Coronary artery (tissue), 2 donors: ENCODE measurements at places on chromosomes 2 and 18.
A peak's percentile ranks its signal among the peaks of the same experiment; 100 is the strongest.

DNA sequence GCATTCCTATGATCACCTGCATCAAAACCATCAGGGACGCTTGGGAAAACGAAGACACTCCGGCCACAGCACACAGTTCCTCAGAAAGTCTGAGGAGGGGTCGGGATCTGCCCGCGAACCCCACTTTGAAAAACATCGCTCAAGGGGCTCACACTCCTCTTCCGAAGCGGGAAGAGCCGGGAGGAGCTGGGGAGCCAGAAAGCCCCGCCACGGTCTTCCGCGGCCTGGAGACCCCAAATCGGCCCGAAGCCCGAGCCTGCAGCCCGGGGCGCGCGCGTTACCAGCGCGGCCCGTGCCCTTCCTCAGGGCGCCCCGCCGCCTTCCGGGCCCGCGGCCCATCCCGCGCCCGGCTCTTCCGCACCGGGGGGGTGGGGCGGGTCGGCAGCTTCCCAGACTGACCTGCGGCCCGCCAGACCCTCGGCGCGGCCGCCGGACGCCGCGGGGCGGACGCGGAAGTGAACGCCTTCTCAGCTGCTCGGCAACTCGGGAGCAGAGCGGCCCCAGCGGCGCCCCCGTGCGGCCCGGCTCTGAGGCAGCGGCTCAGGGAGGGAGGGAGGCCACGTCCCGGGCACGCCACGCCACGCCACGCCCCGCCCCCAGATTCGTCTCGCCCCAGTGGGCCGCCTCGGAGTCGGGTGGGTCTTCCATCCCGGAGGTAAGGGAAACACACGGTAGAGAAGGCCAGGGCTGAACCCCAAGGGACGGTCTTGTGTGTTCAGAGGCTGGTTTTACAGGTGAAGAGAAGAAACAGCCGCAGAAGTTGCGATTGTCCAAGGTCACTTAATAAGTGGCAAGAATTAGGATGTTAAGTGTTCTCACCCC, at the start of gene KCTD18:
KCTD18 (minus strand) TSS at position 457 of the 822 bp plus-strand sequence. CDS start 3,052 bp downstream, outside the sequence.
- DNase-seq: peak; percentile 92

GRCh38 chr2:235263205-235264120, 230.4 kb upstream of the AGAP1 start:
- no peak for DNase-seq

- no peak for DNase-seq
These were observed 513.2 kb downstream of the RNF144A start for GRCh38 chr2:7430421-7430868.

DNA sequence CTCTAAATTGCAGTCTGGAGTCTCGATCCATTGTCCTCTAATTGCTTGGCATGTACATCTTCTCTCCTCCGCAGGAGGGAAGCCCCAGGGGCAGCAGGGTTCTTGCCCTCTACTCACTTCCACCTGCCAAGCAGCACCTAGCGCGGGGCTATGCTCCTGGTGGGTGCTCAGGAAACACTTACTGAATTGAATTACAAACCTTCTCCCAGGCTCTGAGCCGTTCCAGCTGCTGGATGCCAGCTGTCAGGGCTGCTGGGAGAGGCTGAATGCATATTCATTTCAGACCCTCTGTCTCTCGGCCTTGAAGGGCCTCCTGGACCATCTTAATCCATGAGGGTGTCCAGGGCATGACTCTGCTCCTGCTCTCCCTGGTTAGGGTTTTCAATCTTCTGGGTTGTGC, 94.0 kb downstream of the CELF4 start:
- no peak for DNase-seq

- no peak for DNase-seq
These were observed 337.2 kb downstream of the PAX3 start for GRCh38 chr2:221961561-221961960.

DNA sequence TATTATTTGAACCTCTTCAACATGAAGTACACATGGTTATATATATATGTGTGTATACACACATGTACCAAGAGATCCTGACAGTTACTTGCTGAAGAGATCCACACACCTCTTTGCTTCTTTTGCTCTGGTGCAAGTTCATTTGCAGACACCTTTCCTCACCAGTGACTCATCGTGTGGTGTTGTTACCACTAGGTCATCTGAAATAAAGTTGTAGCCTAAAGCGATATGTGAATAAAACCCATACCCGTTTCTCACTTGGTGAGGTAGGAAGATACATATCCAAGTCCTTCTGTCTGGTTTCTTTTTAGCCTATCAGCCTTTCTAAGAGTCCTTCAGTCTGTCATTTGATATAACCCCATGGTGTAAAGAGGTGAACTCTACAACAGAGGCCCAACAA, 379.4 kb upstream of the RAB12 start:
- DNase-seq: no peak

GRCh38 chr2:88574445-88574844, 52.8 kb downstream of the EIF2AK3 start:
- DNase-seq: no peak

GRCh38 chr2:165289069-165289468, 49.9 kb downstream of the SCN2A start:
- DNase-seq: no peak

GRCh38 chr2:100018341-100019193, 123.8 kb downstream of the AFF3 start:
- no peak for DNase-seq

DNA sequence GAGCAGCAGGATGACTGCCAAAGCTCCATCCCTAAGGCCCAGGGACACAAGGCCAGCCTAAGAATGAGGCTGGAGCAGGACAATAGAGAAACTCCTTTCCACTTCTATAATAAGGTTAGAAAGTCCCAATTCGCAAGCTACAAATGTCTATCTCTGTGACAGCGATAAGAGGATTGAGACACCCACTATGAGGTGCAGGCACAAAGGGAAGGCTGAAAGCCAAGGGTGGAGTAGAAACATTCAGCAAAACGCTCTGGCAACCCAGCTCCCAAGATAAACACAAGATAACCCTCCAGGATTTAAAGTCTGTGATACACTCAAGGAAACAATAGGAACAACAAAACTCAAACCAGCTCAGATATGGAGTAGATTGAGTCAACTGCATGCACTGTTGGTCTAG, 418.0 kb upstream of the UBE2E3 start:
- no peak for DNase-seq

DNA sequence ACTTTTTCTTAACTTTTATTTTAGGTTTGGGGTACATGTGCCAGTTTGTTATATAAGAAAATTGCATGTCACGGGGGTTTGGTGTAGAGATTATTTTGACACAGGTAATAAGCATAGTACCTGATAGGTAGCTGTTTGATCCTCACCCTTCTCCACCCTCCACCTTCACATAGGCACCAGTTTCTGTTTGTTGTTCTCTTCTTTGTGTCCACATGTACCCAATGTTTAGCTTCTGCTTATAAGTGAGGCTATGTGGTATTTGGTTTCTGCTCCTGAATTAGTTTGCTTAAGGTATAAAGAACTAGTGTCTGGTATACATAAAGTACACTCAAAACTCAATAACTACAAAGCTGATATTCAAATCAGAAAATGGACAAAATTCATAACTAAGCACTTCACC, 654.6 kb upstream of the LINC00305 start:
- no peak for DNase-seq

GRCh38 chr2:168773719-168774521, 28.5 kb upstream of the NOSTRIN start:
- DNase-seq: no peak

DNA sequence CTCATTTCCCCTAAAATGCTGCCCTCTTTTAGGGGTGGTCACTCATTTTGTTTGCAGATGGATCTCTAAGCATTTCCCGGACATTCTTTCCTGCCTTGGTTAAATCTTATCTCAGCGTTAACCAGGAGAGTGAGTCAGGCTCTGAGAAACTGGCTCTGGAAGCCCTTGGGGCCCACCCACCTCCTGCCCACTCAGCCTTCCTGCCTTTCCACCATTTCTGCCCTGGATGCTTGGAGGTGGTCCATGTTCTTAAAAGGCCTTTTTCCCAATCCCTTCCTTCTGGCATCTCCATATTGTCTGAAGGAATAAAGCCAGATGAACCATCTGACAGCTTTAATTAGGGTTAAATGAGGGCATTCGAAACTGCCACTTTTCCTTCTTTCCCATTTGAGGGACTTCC, 9.5 kb downstream of the HK2 start:
- DNase-seq: no peak

GRCh38 chr18:60452421-60452820, 79.8 kb upstream of the MC4R start:
- DNase-seq: no peak

DNA sequence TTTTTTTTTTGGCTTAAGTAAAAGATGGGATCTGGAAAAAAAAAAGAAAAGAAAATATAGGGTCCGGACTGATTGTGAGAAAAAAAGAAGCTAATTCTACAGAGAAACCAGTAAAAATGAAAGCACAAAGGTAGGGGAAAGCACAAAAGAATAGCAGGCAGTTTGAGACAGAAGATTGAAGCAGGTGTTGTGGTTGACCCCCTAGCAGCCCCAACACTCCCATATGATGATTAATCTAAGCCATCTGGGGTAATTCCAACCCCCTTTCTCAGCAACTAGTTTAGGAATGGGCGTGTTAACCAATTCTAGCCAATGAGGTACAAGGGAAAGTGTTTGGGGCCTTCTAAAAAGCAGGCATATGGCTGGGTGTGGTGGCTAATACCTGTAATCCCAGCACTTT, 77.0 kb downstream of the MBD2 start:
- no peak for DNase-seq

DNA sequence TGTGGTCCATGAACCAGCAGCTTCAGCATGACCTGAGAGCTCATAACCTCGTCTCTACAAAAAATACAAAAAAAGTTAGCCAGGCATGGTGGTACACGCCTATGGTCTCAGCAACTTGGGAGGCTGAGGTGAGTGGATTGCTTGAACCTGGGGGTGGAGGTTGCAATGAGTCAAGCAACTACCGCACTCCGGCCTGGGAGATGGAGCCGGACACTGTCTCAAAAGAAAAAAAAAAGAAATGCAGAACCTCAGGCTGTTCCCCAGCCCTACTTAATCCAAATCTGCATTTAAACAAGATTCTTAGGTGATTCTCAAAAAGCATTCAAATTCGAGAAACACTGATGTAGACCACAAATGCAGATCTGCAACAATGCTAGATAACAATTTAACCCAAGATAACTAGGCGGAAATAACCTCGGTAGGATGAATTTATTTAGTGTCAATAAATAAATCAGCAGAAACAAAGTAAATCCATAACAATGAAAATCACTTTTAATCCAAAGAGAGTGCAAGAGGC, 203.5 kb downstream of the SP3 start:
- no peak for DNase-seq

DNA sequence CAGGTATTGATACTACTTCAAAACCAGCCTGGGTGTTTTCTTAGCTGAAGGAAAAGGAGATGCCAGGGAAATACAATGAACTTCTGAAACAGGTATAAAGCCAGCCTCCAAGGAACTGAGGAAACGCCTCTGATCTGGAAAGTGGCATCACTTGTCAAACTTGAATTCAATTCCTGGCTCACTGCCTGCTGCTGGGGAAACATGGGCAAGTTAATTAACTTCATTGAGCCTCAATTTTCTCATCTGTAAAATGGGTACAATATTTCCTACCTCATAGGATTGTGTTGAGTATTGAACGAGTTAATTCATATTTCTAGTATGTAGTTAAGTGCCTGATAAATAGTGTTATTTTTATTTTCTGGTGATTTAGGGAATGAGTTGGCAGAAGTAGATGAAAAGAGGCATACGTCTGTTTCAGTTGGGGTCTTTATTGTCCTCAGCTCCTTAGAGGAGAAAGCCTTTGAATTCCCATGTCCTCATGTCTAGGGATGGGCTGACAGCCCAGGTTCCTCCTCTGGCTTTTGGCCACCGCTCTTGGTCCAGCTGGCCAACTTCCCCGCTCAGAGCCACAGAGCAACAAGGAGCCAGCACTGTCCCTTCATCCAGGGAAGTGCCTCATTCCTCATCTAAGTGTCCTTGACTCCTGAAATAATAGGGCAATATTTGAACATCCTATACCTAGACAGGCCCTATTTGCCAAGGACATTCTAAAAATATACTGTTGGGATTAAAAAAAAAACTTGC, 210.5 kb upstream of the GATA6 start:
- DNase-seq: no peak

DNA sequence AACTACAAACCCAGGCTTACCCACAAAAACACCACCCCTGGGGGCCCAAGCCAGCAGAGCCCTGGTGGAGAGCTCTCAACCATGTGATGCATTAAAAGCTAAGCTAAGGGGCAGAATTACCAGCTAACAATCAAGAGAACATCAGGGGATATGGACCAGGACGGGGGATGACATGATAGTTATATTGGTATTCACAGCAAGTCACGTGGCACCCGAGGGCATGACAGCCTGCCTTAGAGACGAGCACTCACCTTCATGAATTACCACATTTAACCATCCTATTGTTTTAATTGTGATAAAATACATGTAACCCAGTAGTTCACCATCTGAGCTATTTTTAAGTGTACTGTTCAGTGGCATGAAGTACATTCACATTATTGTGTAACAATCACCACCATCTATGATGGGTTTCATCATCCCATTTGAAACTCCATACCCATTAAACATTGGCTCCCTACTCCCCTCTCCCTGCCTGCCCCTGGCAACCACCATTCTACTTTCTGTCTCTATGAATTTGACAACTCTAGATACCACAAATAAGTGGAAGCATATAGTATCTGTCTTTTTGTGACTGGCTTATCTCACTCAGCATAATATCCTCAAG, 245.6 kb downstream of the ANAPC1 start:
- no peak for DNase-seq

DNA sequence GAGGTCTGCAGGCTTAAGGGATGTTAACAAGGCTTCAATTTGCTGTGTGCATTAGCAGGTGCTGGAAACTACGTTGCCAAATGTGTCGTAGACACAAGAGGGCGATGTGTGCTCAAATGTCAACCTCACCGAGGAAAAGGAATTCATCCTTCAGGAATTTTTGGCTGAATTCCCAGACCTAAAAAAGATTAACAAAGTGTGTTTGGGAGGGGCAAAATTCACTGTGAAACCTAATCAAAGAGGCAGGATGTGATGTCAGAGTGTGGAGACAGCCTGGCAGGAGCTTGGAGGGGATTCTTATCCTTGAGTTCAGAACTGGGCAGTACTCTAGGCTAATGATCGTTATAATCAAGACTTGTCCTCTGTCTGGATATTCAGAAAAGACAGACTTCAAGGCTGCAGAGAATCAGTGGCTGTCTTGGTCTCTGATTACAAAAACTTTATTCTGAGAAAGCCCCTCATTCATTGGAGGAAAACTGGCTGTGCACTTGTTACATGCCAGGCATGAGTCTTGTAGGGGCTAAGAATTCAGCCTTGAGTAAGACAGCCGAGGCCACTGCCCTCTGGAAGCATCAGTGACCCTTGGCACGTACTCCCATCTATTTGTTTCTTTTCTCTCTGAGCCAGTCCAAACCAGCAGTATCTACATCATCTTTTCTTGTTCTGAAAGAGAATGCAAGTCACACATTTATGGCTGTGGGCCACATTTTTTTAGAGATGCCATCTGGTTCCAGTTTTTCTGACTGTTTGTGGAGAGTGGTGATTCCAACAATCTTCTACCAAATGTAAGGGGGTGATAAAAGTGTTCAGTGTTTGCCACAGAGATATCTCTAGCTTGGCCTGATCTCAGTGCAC, 18.7 kb upstream of the SCYGR1 start:
- DNase-seq: peak; percentile 78

DNA sequence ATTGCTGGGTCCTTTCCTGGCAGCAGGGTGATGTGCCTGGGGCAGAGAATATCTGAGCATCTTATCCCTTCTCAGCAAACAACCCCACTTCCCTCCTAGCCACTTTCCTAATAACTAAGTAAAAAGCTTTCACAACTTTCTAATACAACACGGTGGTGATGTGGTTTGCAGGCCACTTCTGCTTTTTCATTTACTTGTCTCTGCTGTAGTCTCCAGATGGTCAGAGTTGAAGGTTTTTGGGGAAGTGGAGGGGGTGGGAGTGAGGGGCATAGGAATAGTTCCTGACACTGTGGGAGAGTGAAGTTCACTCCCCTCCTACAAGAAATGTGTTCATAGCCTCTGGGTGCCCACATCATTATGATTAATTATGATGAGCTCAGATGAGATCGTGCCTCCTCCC, 11.6 kb downstream of the OXER1 start:
- no peak for DNase-seq
